ENCODE measurements at places on chromosomes 3 and 15.
A peak's percentile ranks its signal among the peaks of the same experiment; 100 is the strongest.

DNA sequence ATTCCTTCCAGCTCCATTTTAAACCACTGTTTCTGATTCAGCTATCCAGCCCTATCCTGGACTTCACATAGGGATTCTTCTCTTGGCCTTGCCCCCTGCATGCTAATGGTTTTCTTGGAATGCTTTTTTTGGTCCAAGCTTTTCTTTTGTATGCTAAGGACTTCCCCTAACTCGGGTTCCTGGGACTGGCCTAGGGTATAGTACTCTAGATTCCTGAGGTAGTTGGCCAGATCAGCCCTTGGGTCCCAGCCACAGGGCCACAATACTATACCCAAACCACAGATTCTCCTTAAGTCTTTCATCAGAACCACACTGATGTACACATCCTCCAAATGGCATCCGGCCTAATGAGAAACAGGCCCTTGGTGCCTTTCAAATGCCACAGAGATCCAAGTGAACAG is 2.8 kb downstream of the FYCO1 start:
- no peak for DNase-seq

GRCh38 chr15:41150279-41150678 is 34.2 kb upstream of the INO80 start:
- no peak for DNase-seq

- no peak for DNase-seq
Measured at GRCh38 chr3:189340680-189341460, 169.1 kb downstream of the TPRG1 start.

- no peak for DNase-seq
Measured at GRCh38 chr3:128152419-128153155, 694 bp upstream of the EEFSEC start.

DNA sequence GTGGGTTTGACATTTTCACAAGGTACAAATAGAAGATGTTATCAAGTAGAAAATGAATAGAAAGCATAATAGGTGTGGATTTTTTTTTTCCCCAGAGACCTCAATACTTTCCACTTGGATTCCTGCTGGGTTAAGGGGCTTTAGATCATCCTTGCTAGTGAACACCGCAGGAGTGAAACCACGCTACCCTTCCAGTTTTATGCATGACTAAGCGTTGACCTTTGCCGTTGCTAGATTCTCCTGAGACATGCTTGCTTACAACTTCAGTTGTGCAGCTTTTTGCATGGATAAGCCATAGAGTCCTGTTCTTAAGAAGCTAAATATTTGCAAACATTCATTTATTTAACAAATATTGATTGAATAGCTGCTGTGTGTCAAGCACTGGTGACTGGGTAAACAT is 299.7 kb upstream of the LMCD1 start:
- DNase-seq = no peak

- DNase-seq = no peak
Measured at GRCh38 chr15:83449937-83450506, 2.9 kb downstream of the SH3GL3 start.

- DNase-seq = no peak
Measured at GRCh38 chr3:171132873-171133272, 106.4 kb upstream of the SLC2A2 start.

GRCh38 chr15:97899981-97900380 is 60.5 kb upstream of the ARRDC4 start:
- DNase-seq = no peak

DNA sequence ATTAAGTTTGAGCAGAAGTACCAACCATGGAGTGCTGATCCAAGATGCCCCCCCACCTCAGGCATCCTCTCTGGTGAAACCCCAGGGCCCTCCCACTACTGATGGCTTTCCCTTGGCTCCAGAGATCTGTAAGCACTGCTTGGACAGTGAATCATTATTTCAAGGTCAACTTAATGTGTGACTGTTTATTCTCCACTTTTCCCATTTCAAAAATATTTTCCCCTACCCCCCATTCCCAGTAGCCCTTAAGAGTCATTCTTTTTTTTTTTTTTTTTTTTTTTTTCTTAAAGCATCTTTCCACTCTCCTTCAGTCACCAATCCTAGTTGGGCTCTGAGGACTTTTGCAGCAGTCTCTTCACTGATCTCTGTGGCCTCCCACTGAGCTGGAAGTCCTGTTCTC is 82.6 kb downstream of the PCCB start:
- no peak for DNase-seq

GRCh38 chr3:186953011-186953487 is 22.7 kb downstream of the ST6GAL1 start:
- no peak for DNase-seq

DNA sequence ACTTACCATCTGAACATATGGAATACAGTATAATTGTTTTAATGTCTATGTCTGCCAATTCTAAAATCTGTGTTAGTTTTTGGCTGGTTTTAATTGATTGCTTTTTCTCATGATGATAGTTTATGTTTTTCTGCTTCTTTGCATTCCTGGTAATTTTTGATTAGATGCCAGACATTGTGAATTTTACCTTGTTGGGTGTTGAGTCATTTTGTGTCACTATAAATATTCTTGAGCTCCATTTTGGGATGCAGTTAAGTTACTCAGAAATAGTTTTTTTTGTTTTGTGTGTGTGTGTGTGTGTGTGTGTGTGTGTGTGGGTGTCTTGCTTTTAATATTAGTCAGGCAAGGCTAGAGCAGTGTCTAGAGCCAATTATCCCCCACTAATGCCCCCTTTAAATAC is 818.8 kb upstream of the NR2F2 start:
- DNase-seq = no peak

DNA sequence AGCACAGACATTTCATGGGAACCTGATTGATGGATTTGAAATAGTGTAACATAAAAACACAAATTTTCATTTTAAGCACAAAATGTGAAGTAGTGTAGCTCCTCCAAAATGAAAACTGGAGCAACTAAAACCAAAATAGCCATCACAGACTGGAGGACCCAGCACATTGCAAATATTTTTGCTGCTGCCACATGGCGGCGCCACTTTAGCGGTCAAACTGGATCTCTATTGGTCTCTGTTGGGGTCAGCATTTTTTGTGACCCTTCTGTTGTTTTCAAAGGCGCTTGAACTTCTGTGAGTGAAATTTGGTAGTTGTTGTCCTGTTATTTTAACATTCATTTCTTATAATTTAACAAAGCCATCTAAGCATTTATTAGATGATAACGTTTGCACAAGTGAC is 259.9 kb downstream of the IL20RB start:
- no peak for DNase-seq

DNA sequence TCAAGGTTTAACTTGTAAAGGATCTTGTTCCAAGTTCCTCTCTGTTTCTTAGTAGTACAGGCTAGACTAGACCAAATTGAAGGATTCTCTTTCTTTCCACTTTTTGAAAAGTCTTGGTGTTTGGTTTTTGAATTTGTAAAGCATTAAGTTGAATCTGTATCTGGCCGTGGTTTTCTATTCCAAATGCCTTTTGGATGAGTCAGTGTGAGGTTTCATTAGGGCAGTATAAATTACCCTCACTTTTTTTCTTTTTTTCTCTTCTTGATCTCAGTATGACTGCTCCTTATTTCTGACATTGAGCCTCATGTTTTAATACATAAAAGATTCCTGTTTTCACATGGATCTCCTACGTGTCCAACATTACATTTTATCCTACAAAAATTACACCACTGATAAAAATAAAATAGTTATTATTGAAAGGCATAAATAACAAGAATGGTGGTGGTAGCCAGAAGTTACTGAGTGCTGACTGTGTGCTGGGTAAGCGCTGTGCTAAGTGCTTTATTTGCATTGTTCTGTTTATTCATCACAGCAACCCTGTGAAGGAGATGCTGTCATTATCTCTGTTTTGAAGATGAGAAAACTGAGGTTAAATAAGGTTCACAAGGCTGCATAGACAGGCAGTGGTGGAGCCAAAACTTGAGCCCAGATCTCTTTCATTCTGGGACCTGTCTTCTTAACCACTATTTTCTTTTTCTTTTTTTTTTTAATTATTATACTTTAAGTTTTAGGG is 48.3 kb downstream of the MITF start:
- DNase-seq = no peak

- no peak for DNase-seq
Measured at GRCh38 chr15:89611317-89611716, 36.0 kb downstream of the TICRR start.

DNA sequence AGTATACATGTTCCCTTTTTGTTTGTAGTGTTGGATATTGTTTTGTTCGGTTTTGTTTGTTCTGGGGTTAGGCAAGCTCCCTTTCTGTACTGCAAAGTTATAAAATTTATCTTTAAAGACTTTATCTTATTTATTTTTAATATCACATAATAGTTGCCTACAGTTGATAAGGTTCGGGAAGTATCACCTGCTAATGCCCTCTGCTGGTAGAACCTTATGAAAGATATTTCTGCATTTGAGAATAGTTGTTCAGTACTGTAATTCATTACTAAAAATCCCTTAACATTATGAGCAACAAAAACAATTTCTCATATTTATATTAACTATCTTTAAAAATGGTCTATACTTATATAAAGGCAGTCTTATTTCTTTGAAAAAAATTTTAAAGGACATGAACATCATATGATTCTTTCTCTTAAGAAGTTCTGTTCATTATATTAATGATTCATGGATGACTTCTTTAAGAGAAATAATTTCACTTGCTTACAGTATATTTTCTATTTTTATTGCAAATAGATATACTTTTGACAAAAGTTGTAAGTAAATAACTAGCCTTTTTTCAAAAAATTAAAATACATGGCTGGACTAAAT is 1126.8 kb downstream of the SI start:
- no peak for DNase-seq

DNA sequence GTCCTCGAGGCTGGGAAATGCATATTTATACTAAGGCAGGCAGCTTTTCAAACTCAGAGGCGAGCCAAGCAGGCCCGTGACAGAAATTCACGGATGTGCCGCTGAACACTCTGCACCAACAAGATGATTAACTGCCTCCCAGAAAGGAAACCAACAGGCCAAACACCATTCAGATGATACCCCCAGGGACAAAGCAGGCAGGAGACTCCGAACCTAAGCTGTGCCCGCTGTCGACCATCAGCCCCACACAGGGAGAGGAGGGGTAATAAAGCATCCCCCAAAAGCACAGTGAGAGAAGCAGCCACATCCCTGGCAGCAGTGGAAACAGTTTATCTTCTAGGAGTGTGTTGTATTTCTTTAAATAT is 31.8 kb downstream of the ADAMTS17 start:
- no peak for DNase-seq

- peak; percentile 22 for DNase-seq
Measured at GRCh38 chr15:41560572-41560874, 1.5 kb downstream of the TYRO3 start.

- no peak for DNase-seq
Measured at GRCh38 chr3:25567388-25567787, 97.3 kb downstream of the TOP2B start.

DNA sequence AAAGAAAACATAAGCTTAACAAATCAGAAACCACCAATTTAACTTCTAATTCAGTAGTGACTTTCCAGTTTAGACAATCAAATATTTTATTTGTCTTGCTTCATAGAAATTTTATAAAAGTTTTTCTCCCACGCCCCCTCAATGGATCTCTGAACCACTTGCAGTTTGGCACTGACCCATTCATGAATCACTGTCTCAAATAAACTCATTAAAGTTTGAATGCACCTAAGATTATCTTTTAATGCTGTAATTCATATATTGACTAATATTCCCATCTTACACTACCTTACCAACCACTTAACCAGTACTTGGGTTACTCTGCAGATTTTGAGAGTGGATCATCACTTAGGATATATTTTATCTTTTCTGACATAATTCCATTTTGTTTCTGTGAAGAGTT is 880.2 kb downstream of the OTOL1 start:
- DNase-seq = no peak

DNA sequence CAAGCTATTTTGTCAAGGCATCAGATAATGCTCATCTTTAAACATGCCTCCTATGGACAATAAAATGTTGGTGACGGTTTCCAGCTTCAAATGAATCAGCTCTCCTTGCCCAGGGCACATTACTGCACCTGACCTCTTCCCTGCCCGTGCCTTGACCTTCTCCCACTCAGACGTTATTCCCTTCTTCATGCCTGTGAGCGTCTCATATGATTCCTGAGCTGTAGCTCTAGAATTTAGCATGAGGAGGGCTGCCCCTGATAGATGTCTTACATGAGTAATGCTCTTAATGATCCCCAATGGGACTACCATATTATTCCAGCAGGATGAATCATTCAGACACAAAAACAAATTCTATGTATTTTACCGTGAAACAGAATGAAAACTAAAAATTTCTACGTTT is 762.7 kb downstream of the ROBO1 start:
- no peak for DNase-seq
